H4 (cell line): ENCODE measurements at places on chromosomes 16 and 17.

DNA sequence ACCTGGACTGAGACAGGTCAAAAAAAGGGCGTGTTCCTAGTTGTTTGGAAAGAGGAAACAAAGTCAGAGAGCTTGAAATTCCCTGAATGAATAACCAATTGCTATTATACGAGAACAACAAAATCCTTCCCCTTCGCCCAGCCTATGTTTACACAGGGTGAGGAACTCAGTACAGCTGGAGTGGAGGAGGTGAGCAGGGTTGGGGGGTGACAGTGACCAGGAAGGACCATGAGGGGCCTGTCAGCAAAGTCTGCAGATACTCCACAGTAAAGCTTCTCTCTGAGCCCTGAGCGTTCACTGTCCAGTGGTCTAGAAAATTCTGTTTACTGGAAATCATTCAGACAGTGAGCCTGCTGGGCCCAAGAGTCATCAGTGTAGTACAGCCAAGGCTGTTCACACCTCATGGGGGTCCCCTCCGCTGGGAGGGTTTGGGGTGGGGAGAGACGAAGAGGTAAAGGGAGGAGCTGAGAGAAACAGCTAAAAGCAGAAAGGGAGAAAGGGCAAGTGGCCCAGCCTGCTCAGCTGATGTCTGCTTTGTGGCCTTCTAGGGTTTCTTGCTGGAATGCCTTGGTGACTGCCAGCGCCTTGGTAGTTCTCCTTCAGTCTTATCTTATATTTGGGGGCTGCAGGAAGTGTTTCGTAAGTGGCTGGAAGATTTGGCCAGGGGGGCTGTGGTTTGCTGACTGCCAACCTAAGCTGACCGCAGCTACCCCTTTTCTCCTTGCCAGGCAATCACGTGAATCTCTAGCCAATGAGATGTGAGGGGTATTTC, 5.7 kb downstream of the DUSP3 start:
- DNase-seq = no peak

DNA sequence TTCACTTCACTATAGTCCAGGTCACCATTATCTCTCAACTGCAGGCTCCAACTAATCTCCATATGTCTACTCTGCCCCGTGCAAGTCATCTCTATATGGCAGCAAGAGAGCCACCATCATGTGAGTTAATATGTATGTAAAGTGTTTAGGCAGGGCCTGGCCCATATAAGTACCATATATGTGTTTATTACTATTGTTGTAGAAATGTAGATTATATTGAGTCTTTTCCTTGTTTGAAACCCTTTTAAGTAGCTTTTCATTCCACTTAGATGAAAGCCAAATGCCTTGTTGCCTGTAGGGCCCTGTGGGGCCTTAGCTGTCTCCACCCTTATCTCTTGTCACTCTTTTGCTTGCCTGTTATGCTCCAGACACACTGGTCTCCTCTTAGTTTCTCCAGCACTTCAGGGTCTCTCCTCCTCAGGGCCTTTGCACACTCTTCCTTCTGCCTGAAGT, 164.0 kb downstream of the PHKB start:
- no peak for DNase-seq

GRCh38 chr17:17183744-17184143, 22.4 kb downstream of the PLD6 start:
- DNase-seq = no peak

DNA sequence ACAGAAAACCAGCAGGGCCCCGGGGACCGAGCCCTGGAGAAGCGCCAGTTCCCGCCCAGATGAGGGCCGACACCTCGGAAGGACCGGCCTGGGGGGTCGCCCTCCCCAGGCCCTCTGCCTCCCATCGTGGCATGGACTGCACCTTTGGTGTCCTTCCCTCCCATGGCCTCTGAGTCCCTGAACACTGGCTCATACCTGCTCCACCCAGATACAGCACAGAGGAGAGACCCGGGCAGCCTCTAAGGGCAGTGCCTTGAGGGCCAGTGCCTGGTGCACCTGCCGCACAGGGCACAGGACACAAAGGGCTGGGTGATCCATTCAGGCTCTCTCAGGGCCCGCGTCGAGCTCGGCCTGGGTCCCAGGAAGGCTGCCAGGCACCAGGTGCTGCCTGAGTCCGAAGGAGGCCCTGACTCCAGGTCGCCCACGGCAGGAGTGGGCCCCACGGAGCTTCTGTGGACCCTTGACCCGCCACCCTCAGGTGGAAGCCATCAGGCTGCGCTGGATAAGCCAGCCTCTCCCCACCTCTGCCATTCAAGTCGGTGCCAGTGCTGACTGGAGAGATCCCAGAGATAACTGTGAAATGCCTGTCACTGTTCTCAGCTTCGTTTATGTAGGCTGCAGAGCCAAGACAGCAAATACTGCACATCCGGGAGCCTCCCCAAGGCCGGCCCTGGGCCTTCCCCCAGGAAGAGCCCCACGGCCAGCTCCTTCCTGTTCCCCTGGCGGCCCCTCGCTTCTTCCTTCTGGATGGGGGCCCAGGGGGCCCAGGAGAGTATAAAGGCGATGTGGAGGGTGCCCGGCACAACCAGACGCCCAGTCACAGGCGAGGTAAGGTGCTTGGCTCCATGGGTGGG, at the start of gene ZG16B:
ZG16B (plus strand) TSS at position 803 of the 854 bp plus-strand sequence. CDS start 139 bp downstream, outside the sequence.
- no peak for DNase-seq

DNA sequence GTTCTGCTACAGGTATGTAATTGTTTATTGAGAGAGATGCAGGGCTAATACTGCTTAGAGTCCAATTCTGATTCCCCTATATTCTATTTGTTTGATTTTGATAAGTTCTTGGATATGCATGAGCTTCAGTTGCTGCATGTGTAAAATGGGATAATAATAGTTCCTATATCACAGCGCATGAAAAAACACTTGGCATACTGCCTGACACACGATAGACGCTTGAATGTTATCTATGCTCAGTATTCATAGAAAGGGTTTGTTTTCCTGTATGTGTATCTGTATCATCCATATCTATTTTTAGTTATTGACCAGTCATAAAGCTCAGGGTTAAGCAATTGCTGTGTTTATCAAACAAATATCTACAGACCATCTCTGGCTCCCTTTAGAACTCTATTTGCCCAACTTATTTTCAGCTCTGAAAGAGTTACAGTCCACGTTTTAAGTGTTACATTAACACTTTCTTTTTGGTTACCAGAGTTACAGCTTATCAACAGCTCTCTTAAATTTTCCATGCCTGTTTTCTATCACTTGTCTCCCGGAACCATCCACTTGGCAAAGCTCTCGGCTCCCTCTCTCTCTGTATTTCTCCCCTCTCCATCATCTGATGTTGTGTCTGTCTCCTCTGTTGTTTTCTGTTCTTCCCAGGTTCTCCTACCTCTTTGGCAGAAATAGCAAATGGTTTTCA, 334.8 kb downstream of the CBLN1 start:
- DNase-seq = no peak

GRCh38 chr16:2210386-2211365, at the start of gene BRICD5:
Gene BRICD5, minus strand, starts transcription at chr16:2210863. Its CDS starts 30 bp downstream, at chr16:2210833.
- no peak for DNase-seq

DNA sequence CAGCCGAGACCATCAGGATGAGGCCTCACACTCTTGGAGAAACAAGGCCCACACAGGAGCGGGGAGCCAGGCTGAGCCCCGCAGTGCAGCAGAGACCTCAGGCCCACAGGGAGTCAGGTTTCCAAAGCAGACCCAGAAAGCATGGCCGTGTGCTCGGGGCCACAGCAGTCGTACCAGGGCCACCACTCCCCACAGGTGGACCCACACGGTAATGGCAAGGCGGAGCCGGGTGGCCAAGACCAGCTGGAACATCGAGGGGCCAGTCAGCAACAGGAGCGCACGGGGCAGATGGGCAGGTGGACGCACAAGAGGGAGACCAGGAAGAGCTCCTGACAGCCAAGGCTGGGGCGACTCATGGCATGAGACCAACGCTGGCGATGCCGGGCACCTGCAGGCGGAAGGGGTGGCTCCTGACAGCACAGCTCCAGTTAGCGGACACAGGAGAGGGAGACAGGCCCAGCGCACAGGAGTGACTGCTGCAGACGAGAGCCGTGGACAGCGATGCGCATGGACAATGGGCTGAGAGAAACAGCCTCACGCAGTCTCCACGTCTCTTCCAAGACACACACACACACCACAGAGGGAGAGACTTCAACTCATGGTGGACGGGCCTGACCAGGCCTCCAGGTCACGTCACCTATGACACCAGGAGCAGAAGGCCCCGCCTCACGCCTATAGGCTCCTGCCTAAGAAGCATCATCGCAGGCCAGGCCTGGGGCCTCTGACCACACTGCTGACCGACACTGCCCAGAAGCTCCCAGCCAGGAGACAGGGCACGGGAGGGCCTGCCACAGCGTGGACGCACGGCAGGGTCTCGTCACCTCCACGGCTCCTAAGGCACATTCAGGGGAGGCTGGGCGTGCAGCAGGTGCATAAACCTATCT, 58.6 kb downstream of the ZNF778 start:
- DNase-seq = no peak

DNA sequence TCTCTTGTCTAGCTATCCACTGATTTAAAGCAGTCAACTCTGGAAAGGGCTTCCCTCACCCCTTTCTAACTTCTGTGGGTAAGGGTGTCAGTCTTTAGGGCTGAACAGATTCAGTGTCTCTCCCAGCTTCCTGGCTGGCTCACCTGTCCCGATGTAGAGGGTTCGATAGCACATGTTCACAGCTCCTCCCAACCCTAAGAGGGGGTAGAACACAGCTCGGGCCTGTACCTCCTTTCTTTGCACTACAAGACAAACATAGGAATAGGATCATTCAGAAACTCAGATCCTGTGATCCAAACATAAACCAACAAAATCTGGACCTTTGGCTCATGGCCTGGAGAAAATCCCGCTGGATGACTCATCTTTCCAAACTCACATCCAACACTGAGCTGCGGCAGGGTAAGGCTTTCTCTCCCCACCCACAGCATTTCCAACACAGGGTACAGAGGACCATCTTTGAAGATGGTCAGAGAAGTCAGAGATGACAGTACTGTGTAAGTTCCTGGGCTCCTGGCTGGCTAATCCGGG, 5.8 kb upstream of the DHRS13 start:
- no peak for DNase-seq

DNA sequence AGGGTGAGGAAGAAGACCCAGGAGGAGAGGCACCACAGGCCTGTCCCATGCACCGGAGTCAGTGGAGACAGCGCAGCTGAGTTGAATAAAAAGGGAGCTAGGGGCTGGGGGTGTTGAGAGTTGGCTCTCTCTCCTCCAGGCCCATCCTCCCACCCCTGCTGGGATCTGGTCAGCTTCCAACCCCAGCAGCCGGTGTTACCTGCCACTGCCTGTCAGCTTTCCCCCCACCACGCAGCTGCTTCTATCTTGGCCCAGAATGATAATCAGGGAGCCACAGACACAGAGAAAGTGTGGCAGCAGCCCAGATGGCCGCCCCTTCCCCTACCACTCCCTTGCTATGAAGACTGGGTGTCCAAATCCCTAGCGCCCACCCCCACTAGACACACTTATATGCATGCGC, 120.6 kb upstream of the RPL38 start:
- DNase-seq = no peak

GRCh38 chr17:6163612-6164333, 93.6 kb downstream of the WSCD1 start:
- no peak for DNase-seq
